ENCODE measurements at places on chromosomes 4 and X.
A peak's percentile ranks its signal among the peaks of the same experiment; 100 is the strongest.

GRCh38 chrX:142244568-142244967 lies 39.5 kb upstream of the MAGEC2 start:
- no peak overlapping the region for H3K27ac ChIP-seq
- H3K4me3 ChIP-seq, result no peak overlapping the region
- no peaks in the 10 kb centered on the region for H3K36me3 ChIP-seq
- no peaks in the 10 kb centered on the region for H3K27me3 ChIP-seq
- H3K4me1 ChIP-seq, result no peaks in the 10 kb centered on the region

GRCh38 chrX:130171446-130172126 lies at the start of gene RAB33A:
RAB33A (plus strand) TSS chrX:130171962; CDS start chrX:130172063, 101 bp downstream.
- peak; percentile 64 for DNase-seq
- H3K27me3 ChIP-seq, result no peaks in the 10 kb centered on the region
- H3K4me1 ChIP-seq, result peaks cover 15% of the 10 kb centered on the region
- no peaks in the 10 kb centered on the region for H3K36me3 ChIP-seq
- H3K4me3 ChIP-seq, result peak within 1 kb of the TSS; percentile 53
- H3K27ac ChIP-seq, result peak within 1 kb of the TSS; percentile 51

DNA sequence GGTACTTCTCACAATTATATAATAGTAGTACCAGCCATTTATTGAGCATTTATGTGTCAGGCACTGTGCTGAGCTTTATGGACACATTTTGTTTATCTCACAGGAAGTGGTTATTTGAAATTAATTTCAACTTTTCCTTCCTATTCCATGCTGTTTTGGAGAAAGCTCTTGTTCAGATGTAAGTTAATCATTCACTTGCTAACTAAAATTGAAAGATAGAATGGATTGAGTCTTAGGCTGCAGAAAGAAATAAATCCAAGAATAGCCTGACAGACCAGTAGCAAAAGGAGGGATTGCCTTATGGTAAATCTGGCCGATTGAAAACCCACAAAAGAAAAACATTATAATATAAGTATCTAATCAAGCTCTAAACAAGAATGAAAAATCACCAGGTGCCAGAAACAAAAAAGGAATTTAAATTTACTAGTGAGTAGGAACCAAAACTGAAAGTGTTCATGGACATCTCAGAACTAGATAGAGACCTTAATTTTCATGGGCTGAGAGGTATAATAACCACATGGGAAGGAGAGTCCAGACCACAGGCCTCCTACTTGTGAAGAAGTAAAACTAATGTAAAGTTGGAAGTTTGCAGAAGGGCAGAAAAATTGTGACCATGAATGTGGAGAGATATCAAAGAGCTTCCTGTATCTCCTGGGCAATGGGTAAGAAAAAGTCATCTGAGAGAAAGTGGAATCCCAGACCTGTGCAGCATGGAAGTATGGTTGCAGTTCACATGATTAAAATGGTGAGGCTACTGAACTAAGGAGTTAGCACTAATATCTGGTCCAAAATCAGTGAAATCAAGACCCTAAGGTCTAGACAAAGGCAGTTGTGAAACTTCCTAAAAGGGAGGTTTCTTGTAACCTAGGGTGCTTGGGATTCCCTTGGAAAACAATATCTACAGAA lies 38.0 kb downstream of the RADX start:
- H3K4me1 ChIP-seq, result no peaks in the 10 kb centered on the region
- DNase-seq, result no peak
- no peaks in the 10 kb centered on the region for H3K36me3 ChIP-seq
- H3K4me3 ChIP-seq, result no peak overlapping the region
- no peak overlapping the region for H3K27ac ChIP-seq

DNA sequence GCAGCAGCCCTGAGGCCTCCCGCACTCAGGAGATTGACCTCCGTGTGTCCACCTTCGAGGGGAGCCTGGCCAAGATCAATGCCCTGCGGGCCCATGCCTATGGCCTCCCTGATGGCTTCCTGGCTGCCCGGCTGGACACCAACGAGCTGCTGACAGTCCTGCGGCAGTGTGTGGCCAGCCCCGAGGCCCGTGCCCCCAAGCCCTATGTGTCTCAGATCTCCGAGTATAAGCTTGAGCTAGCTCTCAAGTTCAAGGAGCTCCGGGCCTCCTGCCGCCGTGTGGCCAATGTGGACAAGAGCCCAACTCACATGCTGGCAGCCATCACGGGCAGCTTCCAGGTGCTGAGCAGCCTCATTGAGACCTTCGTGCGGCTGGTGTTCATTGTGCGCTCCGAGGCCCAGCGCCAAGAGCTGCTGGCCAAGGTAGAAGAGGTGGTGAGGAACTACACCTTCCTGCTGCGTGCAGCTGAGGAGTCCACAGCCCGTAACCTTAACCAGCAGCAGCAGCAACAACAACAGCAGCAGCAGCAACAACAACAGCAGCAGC lies 25.5 kb upstream of the PRPS1 start:
- no peak overlapping the region for H3K4me3 ChIP-seq
- no peak for DNase-seq
- H3K36me3 ChIP-seq, result no peaks in the 10 kb centered on the region
- no peak overlapping the region for H3K27ac ChIP-seq
- H3K27me3 ChIP-seq, result no peaks in the 10 kb centered on the region

- no peaks in the 10 kb centered on the region for H3K27me3 ChIP-seq
- no peaks in the 10 kb centered on the region for H3K36me3 ChIP-seq
- no peaks in the 10 kb centered on the region for H3K4me1 ChIP-seq
- DNase-seq, result no peak
Observed at GRCh38 chrX:42531441-42531840, 246.5 kb downstream of the PPP1R2C start.

- H3K4me3 ChIP-seq, result no peak overlapping the region
- peaks cover 18% of the 10 kb centered on the region for H3K36me3 ChIP-seq
- peak overlapping the region; percentile 58 for H3K27ac ChIP-seq
- peaks cover 49% of the 10 kb centered on the region for H3K4me1 ChIP-seq
- DNase-seq, result no peak
- no peaks in the 10 kb centered on the region for H3K27me3 ChIP-seq
Observed at GRCh38 chr4:87046121-87046551, 111.3 kb downstream of the AFF1 start.

- H3K27ac ChIP-seq, result no peak overlapping the region
- H3K4me1 ChIP-seq, result no peaks in the 10 kb centered on the region
- DNase-seq, result no peak
- H3K27me3 ChIP-seq, result no peaks in the 10 kb centered on the region
- no peaks in the 10 kb centered on the region for H3K36me3 ChIP-seq
Observed at GRCh38 chr4:144902614-144903013, 195.4 kb downstream of the ANAPC10 start.

- no peak for DNase-seq
- H3K27me3 ChIP-seq, result no peaks in the 10 kb centered on the region
- no peak overlapping the region for H3K27ac ChIP-seq
- no peaks in the 10 kb centered on the region for H3K4me1 ChIP-seq
- no peak overlapping the region for H3K4me3 ChIP-seq
Observed at GRCh38 chr4:98421111-98421510, 159.9 kb downstream of the RAP1GDS1 start.

- H3K36me3 ChIP-seq, result peaks cover 74% of the 10 kb centered on the region
- no peaks in the 10 kb centered on the region for H3K27me3 ChIP-seq
- no peaks in the 10 kb centered on the region for H3K4me1 ChIP-seq
- DNase-seq, result no peak
- no peak overlapping the region for H3K27ac ChIP-seq
Observed at GRCh38 chr4:84790769-84791565, 175.5 kb downstream of the WDFY3 start.

DNA sequence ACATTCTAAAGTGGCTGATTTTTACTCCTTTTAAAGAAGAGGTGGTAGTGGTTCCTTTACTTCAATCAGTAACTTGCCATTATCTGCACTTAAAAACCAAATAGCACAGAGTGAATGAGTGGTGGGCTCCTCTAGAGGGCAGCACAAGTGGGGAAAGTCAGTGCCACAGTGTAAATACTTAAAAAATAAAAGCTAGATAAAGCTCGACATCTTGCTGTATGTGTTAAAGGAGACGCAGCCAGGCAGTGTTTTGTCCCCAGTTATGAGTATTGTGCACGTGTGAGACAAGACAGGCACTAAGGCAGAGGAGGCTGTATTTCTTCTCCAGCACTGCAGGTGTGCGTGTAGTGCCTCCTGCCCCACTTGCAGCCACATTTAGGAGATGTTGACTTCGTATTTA lies 24.6 kb downstream of the NAP1L5 start:
- peaks cover 48% of the 10 kb centered on the region for H3K36me3 ChIP-seq
- no peak for DNase-seq
- no peak overlapping the region for H3K4me3 ChIP-seq

- no peaks in the 10 kb centered on the region for H3K36me3 ChIP-seq
- no peak overlapping the region for H3K4me3 ChIP-seq
- no peak for DNase-seq
- H3K27ac ChIP-seq, result no peak overlapping the region
- no peaks in the 10 kb centered on the region for H3K4me1 ChIP-seq
Observed at GRCh38 chr4:80459918-80460473, 124.5 kb downstream of the CFAP299 start.

DNA sequence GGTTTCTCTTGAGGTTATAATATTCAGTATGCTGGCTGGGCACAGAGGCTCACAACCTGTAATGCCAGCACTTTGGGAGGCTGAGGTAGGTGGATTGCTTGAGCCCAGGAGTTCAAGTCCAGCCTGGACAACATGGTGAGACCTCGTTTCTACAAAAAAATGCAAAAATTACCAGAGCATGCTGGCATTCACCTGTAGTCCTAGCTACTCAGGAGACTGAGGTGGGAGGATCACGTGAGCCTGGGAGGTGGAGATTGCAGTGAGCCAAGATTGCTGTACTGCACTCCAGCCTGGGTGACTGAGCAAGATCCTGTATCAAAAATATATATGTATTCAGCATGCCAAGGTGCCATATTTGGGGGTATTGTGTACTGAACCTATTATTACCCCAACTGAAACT lies 552.5 kb downstream of the ADGRL3 start:
- no peaks in the 10 kb centered on the region for H3K4me1 ChIP-seq
- H3K36me3 ChIP-seq, result no peaks in the 10 kb centered on the region
- no peak overlapping the region for H3K4me3 ChIP-seq
- H3K27me3 ChIP-seq, result no peaks in the 10 kb centered on the region
- no peak for DNase-seq

- H3K27me3 ChIP-seq, result no peaks in the 10 kb centered on the region
- H3K4me1 ChIP-seq, result no peaks in the 10 kb centered on the region
- H3K36me3 ChIP-seq, result no peaks in the 10 kb centered on the region
- H3K4me3 ChIP-seq, result no peak overlapping the region
- DNase-seq, result no peak
- H3K27ac ChIP-seq, result no peak overlapping the region
Observed at GRCh38 chr4:45317276-45317675, 590.9 kb upstream of the GNPDA2 start.

DNA sequence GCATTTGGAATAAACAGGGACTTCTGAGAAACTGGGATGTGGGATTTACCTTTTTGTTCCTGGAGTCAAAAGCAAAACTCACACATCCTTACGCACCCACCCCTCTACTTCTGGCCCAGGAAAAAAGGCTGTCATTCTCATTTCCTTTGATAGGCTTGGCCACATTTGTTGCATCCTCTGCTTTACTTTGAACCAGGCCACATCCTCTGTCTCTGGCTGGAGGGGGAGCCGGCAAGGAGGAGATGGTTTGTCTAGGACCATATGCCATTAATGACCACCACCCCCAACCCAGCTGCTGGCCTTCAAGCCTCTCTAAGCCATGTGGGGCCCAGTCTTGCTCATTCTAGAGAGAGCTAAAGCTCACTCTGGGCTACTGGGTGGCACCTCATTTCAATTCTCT lies 64.5 kb downstream of the ATG4A start:
- H3K27me3 ChIP-seq, result no peaks in the 10 kb centered on the region
- H3K4me1 ChIP-seq, result no peaks in the 10 kb centered on the region
- no peaks in the 10 kb centered on the region for H3K36me3 ChIP-seq
- H3K27ac ChIP-seq, result no peak overlapping the region
- no peak for DNase-seq
- H3K4me3 ChIP-seq, result no peak overlapping the region

- H3K4me1 ChIP-seq, result peaks cover 6% of the 10 kb centered on the region
- no peaks in the 10 kb centered on the region for H3K36me3 ChIP-seq
- H3K27ac ChIP-seq, result no peak overlapping the region
- DNase-seq, result no peak
Observed at GRCh38 chr4:141348573-141348972, 127.9 kb downstream of the ZNF330 start.

DNA sequence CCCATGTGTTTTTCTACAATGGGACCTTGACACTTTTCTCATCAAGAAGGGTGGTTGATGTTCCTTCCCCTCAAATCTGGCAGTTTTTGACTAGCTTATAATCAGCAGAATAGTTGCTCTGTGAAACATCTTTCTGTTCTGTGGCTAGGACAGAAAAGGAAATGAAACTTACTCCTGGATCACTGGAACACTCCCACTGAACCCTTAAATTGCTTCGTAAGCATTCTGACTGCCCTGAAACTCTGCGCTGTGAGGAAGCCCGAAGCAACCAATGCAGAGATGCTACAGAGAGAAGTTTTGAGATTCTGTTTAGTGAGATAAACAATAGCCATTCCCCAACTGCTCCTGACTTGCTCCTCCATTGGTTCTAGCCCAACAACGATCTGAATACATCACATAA lies 602.2 kb downstream of the CENPC start:
- DNase-seq, result no peak
- H3K4me3 ChIP-seq, result no peak overlapping the region
- H3K27me3 ChIP-seq, result no peaks in the 10 kb centered on the region
- no peaks in the 10 kb centered on the region for H3K4me1 ChIP-seq
- H3K27ac ChIP-seq, result no peak overlapping the region
- no peaks in the 10 kb centered on the region for H3K36me3 ChIP-seq

- no peak overlapping the region for H3K27ac ChIP-seq
- no peaks in the 10 kb centered on the region for H3K27me3 ChIP-seq
- no peak for DNase-seq
Observed at GRCh38 chr4:47219586-47219985, 188.2 kb downstream of the GABRB1 start.

DNA sequence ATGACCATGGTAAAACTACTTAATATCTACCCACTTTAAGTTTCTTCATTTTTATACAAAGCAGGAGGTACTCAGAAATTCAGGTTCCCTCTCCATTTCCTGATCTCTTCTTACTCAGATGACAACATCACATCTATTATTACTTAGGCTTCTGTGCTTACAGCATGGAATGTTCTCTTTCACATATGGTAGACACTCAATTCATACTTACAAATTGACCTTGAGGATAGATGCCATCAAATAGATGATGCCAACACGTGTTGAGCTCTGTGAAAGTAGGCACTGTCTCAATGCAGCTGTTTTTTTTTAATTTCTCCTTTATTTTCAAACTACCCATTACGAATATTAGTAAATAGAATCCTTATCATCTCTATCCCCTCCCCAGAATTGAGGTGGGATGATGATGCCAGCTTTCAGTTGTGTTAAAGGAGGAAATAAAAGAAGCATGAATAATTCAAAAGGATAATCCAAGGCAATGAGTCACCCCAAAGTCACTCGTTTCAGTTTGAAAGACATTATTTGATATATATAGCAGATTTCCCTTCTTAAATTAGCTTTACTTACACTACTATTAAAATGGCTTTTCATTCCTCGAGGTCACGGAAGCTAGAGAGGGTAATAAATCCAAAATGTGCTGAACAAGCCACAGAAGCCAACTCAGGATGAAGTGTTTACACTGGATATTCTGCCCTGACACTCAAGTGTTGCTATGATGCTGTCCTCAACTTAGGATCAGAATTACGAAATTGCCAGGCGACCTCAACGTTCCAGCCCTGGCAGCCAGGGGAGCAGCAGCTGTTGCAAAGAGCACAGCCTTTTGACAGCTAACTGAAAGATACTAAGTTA lies 124.2 kb upstream of the EOLA2 start:
- no peaks in the 10 kb centered on the region for H3K4me1 ChIP-seq
- H3K4me3 ChIP-seq, result no peak overlapping the region
- no peak for DNase-seq
- H3K36me3 ChIP-seq, result no peaks in the 10 kb centered on the region
- H3K27me3 ChIP-seq, result no peaks in the 10 kb centered on the region

All from upper lobe of right lung (tissue), 1 donor.